GM03348 (cell line): ENCODE measurements at places on chromosomes 2 and 18.

- DNase-seq: no peak
Observed at GRCh38 chr2:201966691-201967438, 66.8 kb upstream of the FZD7 start.

GRCh38 chr2:239951825-239952224 is 73.3 kb downstream of the NDUFA10 start:
- no peak for DNase-seq

GRCh38 chr2:30359644-30360167 is 87.3 kb upstream of the LCLAT1 start:
- peak; percentile 64 for DNase-seq

- DNase-seq: no peak
Observed at GRCh38 chr2:174590346-174590745, 7.3 kb downstream of the WIPF1 start.

DNA sequence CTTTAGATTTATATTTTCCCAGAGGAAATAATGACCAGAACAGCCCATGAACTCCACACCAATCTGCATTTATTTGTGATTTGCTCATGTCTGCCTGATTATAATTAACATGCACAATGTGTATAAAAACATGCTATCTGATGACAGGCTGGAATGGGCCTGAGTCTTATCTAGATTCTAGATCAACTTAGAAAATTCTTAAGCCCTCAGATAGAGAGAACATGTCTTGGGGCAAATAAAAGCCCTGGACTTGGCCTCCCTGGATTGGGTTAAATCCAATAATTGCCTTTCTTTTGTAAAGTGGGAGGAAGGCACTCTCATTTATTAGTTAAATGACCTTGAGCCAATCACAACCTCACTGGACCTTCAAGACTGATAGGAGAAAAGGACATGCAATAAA is 61.8 kb downstream of the EVA1A start:
- DNase-seq: no peak

DNA sequence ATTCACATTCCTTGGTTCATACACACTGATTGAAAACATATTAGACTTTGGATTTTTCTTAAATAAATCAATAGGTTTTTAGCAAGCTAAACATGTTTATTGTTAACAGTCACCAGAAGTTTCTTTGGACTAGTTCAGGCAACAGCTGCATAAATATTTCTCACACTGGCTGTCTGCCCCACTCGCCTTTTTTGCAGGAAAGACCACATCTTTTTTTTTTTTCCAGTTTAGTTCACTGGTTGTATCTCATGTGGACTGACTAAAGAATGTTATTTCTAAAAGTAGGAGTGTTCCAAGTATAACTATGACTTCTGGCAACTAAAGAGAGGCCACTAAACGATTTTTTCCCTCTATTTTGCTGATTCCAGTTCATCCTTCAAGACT is 31.1 kb downstream of the SLC40A1 start:
- DNase-seq: peak; percentile 35

- DNase-seq: no peak
Observed at GRCh38 chr2:56647997-56648396, 464.2 kb downstream of the CCDC85A start.

GRCh38 chr2:219954331-219954730 is 326.9 kb downstream of the SLC4A3 start:
- no peak for DNase-seq

DNA sequence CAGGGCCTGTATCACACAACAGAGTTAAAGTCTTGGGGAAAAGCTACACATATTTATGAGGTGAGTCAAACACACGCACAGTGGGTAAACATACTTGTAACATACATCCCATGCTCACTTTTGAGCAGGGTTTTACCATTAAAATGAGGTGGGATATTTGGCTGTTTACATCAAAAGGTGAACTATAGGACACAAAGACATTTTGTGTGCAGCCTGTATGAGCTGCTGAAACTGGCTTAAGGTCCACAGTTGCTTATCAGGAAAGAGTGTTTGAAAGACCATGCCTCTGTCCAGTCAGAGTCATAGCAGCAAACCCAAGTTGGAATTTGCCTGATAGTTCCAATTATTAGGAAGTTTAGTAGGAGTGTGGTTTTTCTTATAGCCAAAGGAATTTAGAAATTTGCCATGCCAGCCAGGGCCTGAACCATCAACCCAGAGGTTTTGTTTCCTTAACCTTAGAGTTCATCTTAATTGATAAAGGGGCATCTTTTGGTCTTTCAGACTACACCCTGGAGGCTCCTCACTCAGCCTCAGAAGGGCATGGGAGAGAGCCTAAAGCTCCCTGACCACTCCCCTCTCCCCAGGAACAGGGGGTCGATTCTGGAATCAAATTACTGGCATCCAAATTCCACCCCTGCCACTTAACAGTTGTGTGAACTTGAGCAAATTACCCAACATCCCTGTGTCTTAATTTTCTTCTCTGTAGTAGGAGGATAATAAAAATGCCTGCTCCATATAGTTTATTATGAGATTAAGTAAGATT is 29.9 kb upstream of the L3MBTL4 start:
- DNase-seq: no peak

DNA sequence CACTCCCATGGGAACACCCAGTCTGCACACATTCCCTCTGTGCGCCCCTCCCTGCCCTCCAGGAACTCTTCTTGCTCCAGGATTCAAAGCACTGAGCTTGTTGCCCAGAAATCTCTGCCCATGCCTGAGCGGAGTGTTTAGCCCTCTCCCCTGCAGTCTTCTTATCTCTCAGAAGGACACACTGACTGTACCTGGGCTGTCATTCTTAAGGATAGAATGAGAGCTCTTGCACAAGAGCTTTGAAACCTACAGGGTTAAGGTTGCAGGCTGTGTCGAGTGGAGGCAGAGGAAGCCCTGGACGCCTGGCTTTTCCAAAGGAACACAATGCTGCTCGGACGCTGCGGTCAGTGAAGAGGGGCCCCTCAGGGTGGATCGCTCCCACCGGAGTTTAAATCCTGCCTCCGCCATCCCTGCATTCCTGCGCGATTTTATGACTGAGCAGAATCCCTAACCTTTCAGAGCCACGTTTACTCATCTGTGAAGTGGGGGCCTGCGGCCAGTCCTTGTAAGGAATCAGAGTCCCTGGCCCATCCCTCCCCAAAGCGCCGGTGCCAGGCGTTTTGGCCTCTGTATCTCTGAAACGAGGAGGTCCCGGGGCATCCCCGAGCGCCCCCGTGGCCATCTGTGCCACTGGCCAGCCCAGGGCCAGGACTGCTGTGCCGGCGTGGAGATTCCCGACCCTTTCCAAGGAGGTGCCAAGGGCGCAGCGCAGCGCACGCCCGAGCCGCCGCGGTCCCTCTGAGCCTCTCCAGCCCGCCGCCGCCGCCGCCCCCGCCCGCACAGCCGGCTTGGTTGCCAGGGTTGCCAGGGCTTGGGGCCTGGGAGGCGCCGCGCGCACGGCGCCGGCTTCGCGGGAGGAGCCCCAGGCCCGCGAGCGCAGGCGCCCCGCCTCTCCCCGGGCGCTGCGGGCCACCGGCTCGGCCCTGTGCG is 58.9 kb downstream of the FAM168B start:
- DNase-seq: peak; percentile 80

GRCh38 chr2:222355860-222356259 is 57.1 kb upstream of the PAX3 start:
- no peak for DNase-seq

DNA sequence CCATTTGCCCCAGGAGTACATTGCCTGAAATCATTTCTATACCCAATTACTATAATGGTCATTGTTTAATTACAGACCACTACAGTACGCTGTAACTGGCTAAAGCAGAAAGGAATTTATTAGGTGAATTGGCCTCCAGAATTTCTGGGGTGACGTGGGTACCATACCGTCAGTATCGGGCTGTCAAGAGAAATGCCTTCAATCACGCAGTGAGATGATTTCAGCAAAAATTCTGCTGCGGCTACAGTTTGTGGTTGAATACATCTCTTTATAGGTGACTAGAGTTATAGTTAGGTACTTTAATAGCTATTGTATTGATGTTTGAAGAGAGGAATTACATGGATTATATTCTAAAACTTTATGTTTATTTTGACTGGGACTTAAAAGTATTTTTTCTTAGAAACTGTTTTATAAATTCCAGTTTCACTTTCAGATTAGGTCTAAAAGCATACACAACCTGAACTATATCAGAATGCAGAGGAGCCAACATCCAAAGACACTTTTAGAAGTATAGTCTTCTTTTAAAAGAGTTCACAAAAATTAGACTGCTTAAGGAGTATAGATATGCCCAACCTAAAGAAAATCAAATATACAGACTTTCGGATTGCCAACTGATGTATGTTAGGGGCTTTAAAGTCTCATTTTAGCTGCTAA is 128.4 kb downstream of the TTC27 start:
- no peak for DNase-seq

- no peak for DNase-seq
Observed at GRCh38 chr2:69604026-69604678, 39.4 kb downstream of the AAK1 start.

DNA sequence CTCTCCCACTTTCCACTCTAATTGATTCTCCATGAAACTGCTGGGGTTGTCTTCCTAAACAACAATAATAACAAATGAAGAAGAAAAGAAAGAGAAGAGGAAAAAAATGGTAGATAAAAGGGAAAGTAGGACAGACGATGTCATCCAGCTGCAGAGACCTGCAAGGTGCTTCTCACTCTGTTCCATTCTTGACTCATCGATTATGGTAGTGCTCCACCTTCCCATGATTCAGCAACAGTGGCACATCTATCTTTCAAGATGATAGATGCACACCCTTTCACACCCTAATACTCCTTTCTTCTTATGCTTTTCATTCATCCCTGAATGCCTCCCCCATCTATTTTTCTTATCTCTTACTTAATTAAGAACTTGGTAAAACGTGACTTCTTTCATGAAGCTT is 610.2 kb downstream of the NR4A2 start:
- DNase-seq: no peak

- DNase-seq: no peak
Observed at GRCh38 chr2:88161446-88162244, 8.5 kb upstream of the THNSL2 start.

GRCh38 chr2:219228041-219228910 is 1.2 kb downstream of the ATG9A start:
- peak; percentile 11 for DNase-seq

DNA sequence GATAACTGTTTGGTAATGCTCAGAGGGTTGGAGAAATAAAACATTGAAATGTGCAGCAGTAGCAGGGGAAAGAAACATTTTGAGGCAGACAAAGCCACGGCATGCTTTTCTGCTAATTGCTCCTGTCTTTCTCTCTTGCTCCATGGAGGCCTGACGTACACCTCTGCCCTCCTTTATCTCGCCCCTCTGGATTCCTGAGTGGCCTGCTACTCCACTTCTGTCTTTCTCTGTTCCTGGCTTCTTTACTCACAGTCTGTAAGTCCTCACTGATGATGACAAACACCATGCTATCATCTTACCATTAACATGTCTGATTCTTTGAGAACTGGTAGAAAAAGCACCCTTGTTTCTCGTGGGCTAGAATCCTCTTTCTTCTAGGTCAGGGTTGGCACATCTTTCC is 392.9 kb downstream of the MEIS1 start:
- DNase-seq: no peak

- DNase-seq: no peak
Observed at GRCh38 chr2:177612659-177613058, 220.1 kb downstream of the AGPS start.

- peak; percentile 27 for DNase-seq
Observed at GRCh38 chr2:159026170-159026569, 57.7 kb downstream of the TANC1 start.

- DNase-seq: peak; percentile 70
Observed at GRCh38 chr18:3281456-3282400, 19.8 kb downstream of the MYL12B start.
